ELR (cell line): ENCODE measurements at places on chromosomes 3 and 15.

GRCh38 chr3:129112308-129113052, 9.1 kb downstream of the RAB43 start:
- no peak for DNase-seq

DNA sequence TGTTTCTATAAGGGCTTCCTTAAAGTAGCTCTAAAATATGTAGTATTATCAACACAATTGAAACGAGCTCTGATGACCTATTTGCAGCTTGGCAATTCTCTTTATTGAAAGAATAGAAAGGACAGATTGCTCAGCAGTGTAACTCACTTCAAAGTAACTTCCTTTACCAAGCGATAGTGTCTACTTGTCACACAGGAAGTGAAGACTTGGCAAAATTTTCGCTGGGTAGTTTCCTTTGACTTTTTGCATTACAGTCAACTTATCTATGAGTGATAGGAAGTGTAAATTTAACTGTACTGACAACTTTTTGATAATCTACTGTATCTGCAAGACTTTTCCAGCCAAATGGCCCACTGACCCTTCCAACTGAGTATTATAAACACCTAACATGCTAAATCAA, 22.8 kb downstream of the SLC9A9 start:
- no peak for DNase-seq

GRCh38 chr3:195159814-195160165, 111.2 kb downstream of the XXYLT1 start:
- DNase-seq, result peak; percentile 23

DNA sequence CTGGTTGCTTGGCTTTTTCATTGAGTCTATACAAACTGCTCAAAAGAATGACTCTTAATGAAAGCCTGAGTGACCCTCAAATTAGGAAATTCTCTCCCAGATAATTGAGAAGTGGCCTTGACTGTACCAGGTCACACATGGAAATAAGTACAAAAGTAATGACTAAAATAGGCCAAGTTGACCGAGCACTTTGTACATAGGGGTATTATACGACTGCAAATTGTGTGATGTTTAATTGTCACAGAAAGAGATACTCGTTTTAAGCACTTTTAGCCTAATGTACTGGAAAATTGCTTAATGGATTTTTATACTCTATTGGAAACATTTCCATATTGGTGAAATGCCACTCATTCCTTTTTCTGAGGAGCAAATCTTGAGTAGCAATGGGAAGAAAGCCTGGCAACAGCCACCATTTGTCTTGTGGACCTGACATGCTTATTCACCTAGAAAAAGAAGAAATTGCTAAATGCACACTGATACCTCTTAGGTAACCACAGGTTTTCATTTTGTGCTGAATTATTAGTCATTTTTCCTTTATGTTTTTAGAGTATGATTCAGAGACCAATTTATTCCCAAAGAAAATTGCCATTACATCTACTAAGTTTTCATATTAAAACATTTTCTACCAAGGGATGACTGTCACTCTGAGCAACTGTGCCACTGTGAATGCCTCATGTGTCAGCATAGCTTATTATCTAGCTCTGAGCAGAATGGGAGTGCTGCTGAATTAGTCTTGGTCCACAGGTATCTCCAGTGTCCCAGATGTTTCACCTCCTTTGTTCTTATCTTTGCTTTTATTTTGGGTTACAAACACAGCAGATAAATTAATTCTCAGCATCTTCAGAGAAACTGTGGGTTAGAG, 8.9 kb upstream of the PXK start:
- DNase-seq, result peak; percentile 5

- DNase-seq, result peak; percentile 57
Observed at GRCh38 chr3:128482175-128482574, 10.8 kb downstream of the GATA2 start.

DNA sequence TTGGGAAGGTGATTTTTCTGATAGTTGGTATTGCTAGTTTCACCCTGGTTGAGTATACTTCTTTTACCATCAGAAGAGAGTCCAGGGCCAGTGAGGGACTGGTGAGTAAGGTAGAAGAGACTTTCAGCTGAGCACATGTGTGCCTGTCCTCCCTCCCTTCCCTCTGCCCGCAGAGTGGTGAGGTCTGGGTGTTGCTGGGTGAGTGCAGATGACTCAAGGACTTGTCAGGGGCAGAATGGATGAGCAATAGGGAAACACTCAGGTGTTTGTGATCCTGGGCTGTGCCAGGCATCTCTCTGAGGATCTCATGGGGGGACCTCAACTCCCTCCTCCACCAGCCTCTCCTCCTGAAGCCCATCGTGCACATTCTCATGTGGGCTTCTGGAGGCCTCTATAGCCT, 76.0 kb upstream of the GSK3B start:
- DNase-seq, result peak; percentile 97

DNA sequence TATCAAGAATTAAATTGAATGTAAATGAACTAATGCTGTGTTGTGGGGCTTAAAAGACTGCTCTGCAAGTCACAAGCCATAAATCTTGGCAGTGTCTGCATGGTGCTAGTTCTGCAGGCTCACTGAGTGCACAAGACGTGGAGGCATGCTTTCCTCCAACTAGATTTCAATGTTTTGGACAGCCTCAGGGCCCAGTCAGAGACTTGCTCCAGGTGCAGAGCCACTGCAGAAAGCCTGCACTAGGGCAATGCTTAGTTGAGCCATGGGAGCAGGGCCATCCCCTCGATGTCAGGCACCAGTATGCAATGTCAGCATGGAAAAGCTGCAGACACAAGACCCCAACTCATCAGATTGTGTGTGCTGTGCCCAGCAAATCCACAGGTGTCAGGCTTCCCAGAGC, 234.5 kb upstream of the CDIN1 start:
- DNase-seq, result no peak

- no peak for DNase-seq
Observed at GRCh38 chr15:77566092-77566491, 66.6 kb downstream of the LINGO1 start.

GRCh38 chr15:68583936-68584755, 5.4 kb downstream of the CORO2B start:
- no peak for DNase-seq

DNA sequence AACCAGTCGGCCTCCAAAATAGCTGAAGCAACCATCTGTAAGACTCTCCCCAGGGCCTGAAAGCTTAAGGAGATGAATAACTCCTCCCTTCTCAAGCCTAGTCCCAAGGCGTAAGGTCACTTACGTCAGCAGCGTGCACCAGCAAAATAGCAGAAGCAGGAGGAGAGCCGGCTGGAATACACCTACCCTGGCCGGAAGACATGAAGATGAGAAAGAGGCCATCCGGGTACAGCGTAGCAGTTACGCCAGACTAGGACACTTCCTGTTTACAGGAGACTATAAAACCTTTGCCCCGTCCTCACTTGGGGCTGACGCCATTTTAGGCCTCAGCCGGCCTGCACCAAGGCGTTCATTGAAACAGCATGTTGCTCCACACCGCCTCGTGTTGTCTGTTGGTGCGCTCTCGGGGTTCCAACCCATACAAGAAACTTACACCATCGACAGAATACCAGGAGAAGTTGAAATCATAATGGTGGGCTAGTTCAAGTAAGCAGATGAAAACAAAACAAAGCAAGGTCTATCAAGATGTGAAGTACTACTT, 2.5 kb downstream of the CFAP92 start:
- no peak for DNase-seq
